Testis (tissue), 5 donors: ENCODE measurements at places on chromosomes 12 and 14. TPM values are rescaled to one million over a fixed set of nuclear protein-coding genes. Genes with fewer than 3 reads are reported as not detected.
A peak's percentile ranks its signal among the peaks of the same experiment; 100 is the strongest.

The LMO3 gene
- 2.0 TPM for total RNA-seq

The OASL gene
- total RNA-seq, result 1.8 TPM

The ENDOU gene
- 0.16 TPM for total RNA-seq

The P2RX2 gene
- 2.7 TPM for total RNA-seq

The POLE2 gene
- total RNA-seq, result 9.0 TPM

The SYCP3 gene
- 42.4 TPM for total RNA-seq

The P2RX7 gene
- total RNA-seq, result 12.8 TPM

The EIF2S3B gene
- 2.1 TPM for total RNA-seq

The CHD8 gene
- 82.8 TPM for total RNA-seq

The MORN3 gene
- 8.3 TPM for total RNA-seq

The ALDH2 gene
- 76.6 TPM for total RNA-seq

GRCh38 chr12:93387780-93388179, 10.1 kb downstream of the NUDT4 start:
- DNase-seq, result no peak

GRCh38 chr12:24352363-24352762, 402.9 kb upstream of the SOX5 start:
- no peak for DNase-seq

GRCh38 chr12:123607756-123608155, 5.9 kb downstream of the DDX55 start:
- no peak for DNase-seq

- no peak for DNase-seq
Measured at GRCh38 chr14:57816568-57817284, 49.2 kb downstream of the SLC35F4 start.

GRCh38 chr14:63760014-63760413, 32.1 kb upstream of the SGPP1 start:
- no peak for DNase-seq

GRCh38 chr14:99425272-99425681, 55.4 kb downstream of the SETD3 start:
- DNase-seq, result no peak

GRCh38 chr12:105334582-105334981, 4.1 kb downstream of the C12orf75 start:
- DNase-seq, result no peak

DNA sequence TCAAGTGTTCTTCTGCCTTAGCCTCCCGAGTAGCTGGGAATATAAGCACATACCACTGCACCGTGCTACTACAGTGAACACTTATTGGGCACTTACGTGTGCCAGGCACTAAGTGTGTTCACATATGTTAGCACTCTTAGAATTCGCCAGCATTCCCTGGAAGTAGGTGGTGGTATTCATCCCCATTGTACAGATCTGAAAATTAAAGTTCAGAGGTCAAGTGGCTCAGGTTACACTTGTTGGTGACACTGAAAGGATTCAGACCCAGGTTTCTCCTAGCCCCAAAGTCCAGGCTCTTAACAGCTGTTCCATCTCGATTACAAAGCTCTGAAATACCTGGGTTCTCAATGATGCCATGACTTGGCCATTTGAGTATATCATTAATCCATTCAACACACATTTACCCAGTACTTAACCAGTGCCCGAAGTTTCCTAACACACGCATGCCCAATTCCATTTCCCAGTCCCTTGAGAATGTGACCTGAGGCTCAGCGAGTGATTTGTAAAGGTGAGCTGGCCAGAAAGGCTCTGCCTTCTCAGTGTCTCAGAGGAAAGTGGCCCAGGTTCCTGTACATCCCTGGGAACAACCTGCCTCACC, 4.8 kb downstream of the MVK start:
- DNase-seq, result no peak

DNA sequence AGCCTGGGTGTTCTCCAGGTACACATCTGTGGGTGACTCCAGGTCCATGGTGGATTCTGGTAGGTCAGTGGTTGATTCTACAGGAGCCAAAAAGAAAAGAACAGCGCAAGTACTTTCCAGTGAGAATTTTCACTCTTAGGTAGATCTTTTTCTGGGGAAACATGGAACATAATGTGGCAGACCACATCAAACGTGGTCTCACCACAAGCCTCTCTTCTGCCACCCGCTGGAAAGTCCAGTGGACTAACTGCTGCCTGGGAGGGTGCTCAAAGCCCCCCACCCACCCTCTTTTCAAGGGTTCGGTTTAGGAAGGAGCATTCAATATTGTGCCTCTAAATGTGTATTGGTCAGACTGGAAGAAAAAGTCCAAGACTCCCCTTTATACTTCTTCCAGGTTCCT, 36.1 kb upstream of the PRB2 start:
- DNase-seq, result no peak

GRCh38 chr14:23535943-23536342, 15.6 kb downstream of the ZFHX2 start:
- DNase-seq, result no peak

DNA sequence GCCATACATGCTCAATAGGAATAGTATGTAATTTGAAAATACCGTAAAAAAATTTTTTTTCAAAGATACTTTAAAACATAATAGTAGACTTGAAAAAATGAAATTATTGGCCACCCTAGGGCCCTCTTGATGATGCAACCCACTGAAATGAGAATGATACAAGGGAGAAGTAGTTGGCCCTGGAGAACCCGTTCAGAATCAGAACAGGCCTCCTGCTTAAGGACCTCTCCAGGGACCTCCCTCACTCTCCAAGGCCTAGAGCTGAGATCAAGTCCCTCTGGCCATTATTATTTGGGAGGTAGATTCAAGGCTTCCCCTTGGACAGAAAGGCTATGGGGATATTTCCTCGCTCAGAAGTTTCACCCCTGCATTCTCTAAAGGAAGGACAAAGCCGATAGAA, 11.9 kb downstream of the LALBA start:
- DNase-seq, result no peak

- DNase-seq, result no peak
Measured at GRCh38 chr14:56059054-56059453, 59.2 kb upstream of the PELI2 start.

- DNase-seq, result no peak
Measured at GRCh38 chr14:45083617-45083975, 320 bp upstream of the PRPF39 start.

GRCh38 chr14:84003346-84003745, 1526.6 kb upstream of the FLRT2 start:
- DNase-seq, result no peak

DNA sequence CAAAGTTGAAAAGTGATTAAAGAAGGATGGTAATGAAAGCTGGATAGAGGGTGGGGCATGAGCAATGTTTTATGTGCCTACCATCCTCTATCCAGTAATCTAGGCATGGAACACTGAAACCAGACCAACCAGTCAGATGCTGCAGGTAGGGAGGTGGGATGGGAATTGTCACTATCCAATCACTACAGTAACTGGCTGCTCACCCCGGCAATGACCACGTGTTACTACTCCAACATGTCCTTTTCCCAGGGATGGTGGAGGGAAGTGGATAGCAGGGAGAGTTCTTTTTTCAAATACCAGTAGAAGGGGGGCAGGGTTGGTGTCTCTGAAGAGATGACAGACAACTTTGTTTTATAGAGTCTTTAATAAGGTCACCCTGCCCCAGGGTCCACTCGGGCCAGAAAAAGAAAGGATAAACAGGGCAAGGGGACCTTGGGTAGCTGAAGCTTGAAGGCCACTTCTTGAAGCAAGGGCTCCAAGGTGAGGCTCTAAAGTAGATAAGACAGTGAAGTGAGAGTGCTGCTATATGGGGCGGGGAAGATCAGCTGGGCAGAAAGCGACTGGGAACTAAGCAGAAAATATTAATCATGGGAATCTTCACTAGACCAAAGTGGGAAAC, 14.7 kb upstream of the CDH24 start:
- DNase-seq, result no peak

DNA sequence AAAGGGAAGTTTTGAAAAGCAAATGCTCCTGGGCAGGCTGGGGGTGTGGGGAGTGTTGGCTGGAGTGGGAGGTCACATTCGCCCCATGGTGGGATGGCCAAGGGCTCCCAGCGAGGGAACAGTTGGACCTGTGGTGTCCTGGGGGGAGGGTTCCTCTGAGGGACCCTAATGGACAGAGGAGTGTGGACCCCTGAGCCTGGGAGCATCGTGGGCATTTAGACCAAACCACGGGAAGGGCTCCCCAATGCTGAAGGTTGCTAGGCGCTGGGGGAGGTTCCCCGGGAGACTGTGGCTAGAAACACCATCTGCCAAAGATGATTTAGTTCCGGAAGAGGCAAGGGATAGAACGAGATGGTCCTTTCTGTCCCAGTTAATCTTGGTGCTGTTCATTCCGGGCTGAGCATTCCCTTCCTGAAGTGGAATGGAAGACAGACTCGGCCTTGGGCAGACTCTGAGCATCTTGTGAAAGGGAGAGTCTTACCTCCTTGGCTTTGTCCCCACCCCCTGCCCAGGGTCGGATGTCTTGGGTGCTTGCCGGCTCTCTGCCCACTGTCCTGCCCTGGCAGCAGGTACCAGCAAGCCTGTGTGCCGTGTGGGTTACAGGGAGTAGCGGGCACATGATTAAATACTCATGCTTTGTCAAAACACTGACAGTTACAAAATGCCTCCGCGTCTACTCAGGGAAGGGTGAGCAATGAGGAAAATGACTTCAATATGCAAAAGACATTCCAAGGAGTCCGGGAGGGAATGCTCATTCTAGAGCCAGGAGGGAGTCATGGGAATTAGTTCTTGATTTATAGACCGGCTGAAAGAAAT, 215.9 kb downstream of the CACNA1C start:
- no peak for DNase-seq

- DNase-seq, result no peak
Measured at GRCh38 chr14:61562321-61563161, 132.8 kb upstream of the HIF1A start.

- no peak for DNase-seq
Measured at GRCh38 chr14:36700651-36701050, 39.0 kb downstream of the PAX9 start.

GRCh38 chr14:26594148-26594547, 3.7 kb downstream of the NOVA1 start:
- no peak for DNase-seq

DNA sequence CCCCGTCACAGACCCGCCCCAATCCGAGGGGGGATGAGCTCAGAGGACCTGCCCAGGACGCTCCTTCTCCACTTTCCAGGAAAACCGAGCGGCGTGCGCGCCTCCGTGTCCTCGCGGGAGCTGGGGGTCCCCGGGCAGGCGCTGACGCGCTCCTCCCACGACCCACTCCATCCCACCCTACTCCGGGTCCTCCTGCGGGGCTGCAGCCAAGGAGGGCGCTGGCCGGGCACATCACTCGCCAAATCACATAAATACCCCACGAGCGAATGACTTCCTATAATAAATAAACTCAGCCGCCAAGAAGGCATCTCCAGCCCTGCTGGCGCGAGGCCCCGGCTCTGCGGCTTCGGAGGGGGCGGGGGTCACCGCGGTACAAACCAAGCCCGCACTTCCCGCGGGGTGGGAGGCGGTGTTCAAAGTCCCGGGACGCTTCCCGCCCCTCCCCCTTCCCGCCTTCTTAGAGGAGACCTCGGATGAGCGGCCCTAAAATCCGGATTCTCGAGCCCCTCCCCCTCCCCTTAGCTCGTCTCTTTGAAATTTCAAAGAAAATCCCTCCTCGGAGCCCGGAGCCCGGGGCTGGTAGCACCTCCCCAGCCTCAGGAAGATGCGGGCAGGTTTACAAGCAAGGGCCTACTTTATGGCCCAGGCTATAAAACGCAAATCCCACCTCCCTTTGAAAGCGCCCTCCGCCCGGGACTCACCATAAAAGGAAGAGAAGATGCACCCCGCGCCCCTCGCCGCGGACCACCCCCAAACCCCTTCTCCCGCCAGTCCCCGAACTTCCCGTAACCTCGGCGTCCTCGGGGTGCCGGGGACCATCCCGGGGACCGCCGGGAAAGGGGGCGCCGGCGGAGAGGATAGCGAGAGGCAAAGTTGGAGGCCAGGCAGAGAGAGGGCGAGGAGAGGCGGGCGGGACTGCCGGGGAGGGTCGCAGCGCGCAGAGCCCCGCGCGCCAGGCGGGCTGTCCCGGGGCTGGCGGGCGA, 712 bp upstream of the FZD10 start:
- peak; percentile 49 for DNase-seq

DNA sequence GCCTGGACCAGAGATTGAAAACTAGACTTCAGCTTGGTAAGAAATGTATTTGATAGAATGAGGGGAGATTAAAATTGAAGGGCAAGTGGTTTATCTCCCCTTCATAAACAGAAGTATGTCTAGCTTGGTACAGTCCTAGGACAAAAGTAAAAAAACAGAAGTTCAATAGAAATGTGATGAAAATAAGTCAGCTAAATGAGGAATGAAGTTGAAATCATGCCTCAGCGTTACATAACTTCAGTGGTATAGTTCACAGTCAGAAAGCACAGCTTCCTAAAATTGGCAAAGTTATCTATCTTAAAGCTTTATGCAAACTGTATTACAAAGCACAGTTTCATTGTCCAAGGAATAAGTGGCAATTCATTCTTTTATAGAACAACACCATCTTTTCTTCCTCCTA, 90.2 kb upstream of the SYT10 start:
- no peak for DNase-seq

GRCh38 chr12:87772401-87772800, 256.8 kb downstream of the C12orf50 start:
- no peak for DNase-seq

DNA sequence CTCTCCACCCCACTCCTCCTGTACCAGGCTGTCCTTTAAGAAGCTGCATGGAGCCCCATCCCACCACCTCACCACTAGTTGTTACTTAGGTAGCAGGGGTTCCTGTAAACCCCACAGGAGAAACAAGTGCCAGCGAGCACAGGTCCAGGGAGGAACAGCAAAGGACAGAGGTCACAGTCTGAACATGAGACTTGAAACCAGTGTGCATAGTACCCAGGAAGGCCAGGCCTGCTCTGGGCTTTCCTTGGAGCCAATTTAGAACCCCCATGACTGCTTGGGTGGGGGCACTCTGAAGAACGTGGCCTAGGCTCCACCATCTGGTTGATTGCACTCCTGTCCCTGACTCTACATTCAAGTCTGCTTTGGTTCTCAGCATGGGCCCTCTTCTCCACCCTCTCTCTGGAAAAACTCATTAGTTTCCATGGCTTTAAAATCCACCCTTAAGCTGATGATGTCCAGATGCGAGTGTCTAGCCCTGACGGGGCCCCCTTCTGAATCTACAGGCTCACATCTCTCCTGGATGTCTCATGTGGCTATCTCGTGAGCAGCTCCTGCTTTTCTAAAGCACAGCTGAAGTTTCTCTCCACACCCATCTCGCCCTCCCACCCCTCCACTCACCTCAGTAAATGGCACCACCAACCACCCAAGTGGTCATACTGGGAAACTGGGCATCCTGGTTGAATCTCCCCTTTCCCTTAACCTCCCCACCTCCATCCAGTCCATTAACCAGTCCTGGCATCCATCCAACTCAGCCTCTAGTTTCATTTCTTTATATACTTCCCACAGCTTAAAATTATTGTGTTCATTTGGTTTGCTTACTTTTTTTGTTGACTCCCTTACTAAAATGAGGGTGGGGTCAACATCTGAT, 8.4 kb downstream of the KRT3 start:
- DNase-seq, result no peak
